ENCODE measurements at places on chromosomes 16 and 17. TPM values are rescaled to one million over a fixed set of nuclear protein-coding genes. Genes with fewer than 3 reads are reported as not detected.

GRCh38 chr17:64984851-64985521, 65.7 kb upstream of the LRRC37A3 start:
- DNase-seq, result no peak

Gene GDPD3
- total RNA-seq, result 0.83 TPM

DNA sequence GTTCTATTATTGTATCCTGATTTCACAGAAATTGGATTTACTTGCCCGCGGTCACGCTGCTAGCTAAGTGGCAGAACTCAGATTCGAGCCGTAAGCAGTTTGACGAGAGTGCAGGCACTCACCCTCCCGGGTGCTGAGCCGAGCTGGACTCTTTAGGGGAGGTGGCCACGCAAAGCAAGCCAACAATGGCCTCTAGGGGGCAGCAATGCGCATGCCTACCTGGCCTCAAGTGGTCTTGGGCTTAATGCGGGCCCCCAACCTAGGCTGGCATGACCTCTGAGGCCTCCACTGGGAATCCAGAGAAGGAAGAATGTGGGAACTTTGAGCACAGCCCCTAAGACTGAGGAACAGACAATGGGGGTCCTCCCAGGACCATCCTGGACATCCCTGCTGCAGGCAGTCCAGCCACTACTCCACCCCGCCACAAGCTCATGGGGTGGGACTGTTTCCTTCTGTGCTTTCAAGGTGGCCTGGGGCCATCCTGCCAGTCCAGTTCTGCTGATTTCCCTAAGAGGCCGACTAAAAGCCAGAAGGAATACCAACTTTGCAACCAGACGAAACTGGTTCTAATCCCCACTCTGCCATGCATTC, 276.5 kb downstream of the XYLT1 start:
- no peak for DNase-seq

GRCh38 chr17:81398176-81398831, 3.0 kb downstream of the BAHCC1 start:
- DNase-seq, result no peak

DNA sequence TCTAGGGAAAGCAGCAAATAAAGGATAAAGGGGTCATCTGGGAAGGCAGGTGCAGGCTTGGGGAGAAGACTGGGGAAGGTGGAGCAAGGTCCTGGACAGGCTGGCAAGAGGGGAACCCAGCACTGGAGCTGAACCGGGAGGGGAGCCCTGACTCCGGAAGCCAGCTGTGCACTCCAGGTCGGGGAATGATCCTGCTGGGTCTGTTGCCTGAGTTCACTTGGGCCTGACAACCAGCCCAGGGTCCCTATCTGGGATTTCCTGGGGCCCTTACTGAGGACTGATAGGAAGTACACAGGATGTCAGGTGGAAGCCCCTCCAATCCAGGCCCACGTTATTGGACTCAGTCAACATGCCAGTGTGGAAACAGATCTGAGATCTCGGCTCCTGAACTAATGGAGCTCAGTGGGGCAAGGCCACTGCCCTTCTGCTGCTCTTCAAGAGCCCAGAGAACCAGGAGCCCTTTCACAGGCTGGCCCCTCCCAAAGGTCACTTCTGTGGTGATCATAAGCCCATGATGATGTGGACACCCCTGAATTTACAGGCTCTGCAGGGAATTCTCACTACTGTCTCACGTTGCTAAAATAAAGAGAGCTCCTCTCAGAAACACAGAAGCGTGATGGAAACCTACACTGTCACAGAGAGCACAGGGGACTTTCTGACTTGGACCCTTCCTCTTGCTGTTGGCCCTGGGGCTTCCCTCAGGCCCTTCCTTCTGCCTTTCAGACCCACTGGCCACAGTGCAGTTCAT, 19.9 kb upstream of the PITPNM3 start:
- DNase-seq, result no peak

GRCh38 chr16:59204589-59204988, 470.5 kb upstream of the GOT2 start:
- no peak for DNase-seq

Gene KRTAP17-1
- not detected for total RNA-seq

Gene GNGT2
- not detected for total RNA-seq

- DNase-seq, result no peak
Measured at GRCh38 chr16:17769065-17769464, 298.3 kb upstream of the XYLT1 start.

DNA sequence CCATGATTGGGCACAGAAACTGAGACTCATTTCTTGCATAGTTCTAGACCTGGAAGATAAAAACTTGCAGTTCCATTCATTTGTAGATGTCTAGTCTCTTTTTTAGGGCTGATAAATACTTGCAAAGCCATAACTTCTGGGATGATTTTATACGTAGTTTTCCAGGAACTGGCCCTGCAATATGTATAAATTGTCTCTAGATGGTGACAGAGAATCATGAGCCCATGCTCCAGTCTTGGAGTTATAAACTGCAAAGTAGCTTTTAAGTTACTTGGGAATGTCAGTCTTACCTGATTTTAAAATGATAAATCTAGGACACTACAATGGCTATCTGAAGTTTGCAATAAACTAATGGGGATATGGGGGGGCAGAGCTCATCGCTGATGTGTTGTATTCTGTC, 3.0 kb upstream of the ADAMTS18 start:
- peak; percentile 17 for DNase-seq

GRCh38 chr17:1867307-1867706, 37.5 kb downstream of the RPA1 start:
- no peak for DNase-seq

GRCh38 chr16:84730406-84731106, 30.8 kb downstream of the USP10 start:
- DNase-seq, result peak; percentile 86

DNA sequence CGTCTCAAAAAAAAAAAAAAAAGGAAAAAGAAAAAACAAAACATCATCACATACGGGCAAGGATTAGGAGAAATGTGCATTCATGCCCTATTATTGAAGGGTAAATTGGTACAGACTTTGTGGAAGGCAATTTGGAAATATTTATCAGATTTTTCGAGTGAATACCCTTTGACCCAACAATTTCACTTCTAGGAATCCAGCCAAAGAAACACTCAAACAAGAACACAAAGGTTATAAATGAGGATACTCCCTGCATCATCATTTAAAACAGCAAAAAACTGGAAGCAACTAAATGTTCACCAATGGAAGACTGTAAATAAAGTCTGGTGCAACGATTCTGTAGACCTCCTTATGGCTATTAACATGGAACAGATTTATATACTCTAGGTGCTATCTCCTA, 12.9 kb downstream of the ZNF423 start:
- DNase-seq, result no peak

Gene HID1
- not detected for total RNA-seq

GRCh38 chr16:12804395-12804794, 708 bp upstream of the CPPED1 start:
- DNase-seq, result no peak

DNA sequence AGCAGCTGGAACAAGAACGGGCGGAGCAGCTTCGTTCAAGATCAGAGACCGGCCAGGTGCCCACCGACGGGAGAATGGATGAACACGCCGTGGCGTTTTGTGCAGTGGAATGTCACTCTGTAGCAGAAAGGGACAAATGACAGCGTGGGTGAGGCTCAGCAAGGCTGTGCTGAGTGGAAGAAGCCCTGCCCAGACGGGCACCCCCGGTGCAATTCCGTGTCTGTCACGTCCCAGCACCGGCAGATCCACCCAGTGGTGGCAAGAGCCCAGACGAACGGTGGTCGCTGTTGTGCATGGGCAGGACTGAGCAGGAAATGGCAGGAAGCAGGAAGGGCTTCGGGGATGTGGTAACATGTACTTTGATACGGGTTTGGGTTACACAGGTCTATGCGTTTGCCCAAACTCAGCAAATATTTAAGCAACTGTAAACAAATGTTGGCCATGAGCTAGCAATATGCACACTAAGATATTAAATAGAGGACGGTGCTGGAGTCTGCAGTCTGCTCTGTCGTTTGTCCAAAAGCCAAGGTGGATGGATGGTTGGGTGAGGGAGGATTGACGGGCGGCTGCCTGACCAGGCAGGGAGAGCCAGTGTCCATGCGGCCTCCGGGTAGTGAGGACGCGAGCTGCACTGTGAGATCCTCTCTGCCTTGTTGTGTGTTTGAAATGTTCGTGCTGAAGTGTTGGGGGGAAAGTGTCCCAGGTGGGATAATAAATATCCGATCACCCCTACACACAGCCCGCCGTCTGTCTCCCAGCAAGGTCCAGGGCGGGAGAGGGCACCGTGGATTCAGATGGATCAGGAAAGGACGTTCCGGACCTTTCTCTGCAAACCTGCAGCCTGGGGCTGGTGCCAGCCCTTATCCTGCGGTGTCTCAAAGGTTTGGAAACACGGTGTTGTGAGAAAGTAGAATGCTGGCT, 48.4 kb downstream of the COX4I1 start:
- no peak for DNase-seq

DNA sequence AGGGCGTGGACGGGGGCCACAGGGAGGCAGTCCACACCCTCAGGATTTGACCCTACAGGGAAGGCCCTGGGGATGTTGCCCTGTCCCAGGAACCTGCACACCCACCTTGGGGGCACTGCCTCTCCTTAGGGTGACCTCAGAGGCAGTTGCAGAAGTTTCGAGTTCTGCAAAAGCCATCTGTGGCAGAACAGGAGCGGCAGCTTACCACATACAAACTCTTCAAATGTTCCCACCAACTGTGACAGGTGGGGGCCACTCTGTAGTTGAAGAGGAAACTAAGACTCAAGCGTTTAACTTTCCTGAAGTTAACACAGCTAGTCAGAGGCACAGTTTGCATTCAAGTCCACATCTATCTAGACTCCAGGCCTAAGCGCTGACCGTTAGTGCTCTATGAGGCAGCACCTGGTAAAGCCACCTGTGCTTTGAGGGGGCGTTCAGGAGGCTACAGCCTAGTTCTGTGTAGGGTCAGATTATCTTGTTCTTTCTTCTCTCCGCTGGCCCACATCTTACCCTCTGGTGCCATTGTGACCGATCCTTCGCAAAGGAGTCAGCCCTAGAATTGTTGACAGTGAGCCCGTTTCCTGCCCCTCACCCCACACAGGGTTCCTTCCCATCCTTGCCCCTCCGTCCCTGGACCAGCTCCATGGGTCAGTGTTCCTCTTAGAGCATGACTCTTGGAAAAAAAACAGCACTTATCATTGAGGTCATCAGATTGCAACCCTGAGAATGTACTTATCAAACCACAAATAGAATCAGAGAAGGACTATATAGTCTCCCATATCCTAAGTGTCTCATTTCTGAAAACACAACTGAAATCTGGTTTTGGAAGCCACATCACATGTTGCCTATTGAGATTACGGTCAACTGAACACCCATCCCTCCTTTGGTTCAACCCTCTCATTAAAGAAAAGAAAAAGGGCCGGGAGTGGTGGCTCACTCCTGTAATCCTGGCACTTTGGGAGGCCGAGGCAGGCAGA, 45.4 kb downstream of the CDH1 start:
- DNase-seq, result no peak

GRCh38 chr17:34167354-34167753, 87.7 kb upstream of the CCL2 start:
- DNase-seq, result no peak

DNA sequence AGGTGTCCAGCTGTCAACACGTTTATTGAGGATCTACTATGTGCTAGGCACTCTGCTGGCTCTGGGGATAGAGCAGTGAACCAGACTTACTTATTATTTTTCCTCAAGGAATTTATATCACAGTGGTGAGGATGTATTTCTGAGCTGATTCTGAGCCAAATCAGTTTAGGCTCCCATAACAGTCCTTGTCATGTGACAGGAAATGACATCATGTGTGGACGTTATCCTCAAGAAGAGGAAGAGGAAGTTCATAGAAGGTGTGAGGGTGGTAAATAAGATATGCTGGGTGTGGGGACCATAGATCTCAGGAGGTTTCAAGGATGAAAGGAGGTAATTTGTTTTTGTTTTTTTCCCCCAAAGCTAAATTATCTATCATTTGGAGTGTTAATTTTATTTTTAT, 873.5 kb upstream of the EEF2KMT start:
- DNase-seq, result no peak

DNA sequence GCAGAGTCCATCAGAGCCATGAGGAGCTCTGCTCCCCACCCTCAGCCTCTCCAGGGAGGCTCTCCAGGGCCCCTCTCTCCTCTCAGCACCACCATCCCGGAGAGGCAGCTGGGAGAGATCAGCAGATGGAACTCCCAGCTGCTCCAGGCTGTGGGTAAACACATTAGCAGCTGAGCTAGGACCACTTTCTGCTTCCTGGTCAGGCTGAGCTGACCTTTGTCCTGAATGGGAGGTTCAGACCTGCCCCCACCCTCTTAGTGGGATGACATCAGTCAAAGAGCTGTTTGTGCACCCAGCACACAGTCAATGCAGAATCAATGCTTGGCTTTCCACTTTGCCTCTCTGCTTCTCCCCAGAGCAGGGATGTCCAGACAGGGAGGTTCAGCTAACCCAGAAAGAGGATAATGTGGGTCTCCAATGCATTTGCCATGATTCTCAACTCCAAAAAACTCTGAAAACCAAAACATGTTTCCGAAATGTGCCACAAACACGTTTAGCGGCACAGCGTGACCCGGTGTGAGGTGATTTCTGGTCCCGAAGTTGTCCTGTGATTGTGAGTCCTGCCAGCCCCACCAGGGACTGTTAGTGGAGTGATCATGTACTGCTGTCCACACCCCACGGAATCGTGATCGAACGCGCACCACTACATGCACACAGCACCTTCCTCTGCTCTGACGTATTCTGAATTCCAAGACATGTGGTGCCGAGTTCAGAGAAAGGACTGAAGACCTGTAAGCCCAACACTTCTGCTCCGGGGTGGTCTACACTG, 6.7 kb downstream of the GPR142 start:
- no peak for DNase-seq

DNA sequence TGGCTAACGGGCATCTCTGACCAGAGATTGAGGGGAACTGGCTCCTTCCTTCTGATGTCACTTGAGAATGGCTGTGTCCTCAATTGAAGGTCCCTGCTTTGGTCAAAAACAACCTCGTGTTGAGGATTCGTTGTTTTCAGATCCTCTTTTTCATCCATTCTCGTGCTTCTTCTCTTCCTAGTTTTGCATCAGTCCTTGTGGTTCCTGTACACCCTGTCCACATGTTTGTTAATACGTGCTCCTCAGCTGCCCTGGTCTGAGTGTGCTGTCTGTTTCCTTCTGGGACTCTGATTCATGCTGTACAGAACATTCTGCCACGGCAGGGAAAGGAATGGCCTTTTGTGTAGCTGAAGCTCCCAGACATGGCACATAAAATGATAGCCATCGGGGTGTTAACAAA, 863.2 kb upstream of the GOT2 start:
- DNase-seq, result peak; percentile 87

Gene HOXB1
- not detected for total RNA-seq

DNA sequence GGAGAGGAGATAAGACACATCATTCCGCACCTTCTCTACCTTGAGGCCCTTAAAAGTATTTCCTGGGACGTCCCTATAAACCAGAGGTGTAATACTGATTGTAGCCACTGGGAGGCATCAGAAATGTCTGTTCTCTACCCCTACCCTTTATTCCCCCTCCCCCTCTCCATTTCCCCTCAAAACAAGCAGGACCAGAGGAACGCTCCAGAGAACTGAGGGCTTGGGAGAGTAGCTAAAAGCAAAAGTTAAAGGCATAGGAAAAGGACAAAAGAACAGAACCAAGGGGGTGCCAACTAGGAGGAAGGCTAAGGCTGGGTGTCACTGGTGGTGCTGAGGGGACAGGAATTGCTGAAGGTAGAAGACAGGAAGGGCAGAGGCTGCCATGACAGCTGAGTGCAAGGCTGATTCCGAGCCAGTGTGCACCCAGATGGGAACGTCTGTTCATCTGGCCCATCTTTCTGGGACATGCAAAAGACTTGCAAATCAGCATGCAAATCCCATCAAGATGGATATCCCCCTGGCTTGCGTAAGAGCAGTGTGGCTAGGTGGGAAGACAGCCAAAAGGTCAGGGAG, 6.7 kb downstream of the CAMTA2 start:
- peak; percentile 53 for DNase-seq

- peak; percentile 74 for DNase-seq
Measured at GRCh38 chr16:8958344-8959167, 5.2 kb downstream of the USP7 start.

All from LHCN-M2 (cell line).